Natural killer cell treated with Interleukin-12 subunit alpha and Interleukin-12 subunit beta and Interleukin-15 and Interleukin-18, amount 100 ng/mL, for 72 hours (primary cell): ENCODE measurements at places on chromosomes 7 and 10. TPM values are rescaled to one million over a fixed set of nuclear protein-coding genes. Genes with fewer than 3 reads are reported as not detected.
A peak's percentile ranks its signal among the peaks of the same experiment; 100 is the strongest.

DNA sequence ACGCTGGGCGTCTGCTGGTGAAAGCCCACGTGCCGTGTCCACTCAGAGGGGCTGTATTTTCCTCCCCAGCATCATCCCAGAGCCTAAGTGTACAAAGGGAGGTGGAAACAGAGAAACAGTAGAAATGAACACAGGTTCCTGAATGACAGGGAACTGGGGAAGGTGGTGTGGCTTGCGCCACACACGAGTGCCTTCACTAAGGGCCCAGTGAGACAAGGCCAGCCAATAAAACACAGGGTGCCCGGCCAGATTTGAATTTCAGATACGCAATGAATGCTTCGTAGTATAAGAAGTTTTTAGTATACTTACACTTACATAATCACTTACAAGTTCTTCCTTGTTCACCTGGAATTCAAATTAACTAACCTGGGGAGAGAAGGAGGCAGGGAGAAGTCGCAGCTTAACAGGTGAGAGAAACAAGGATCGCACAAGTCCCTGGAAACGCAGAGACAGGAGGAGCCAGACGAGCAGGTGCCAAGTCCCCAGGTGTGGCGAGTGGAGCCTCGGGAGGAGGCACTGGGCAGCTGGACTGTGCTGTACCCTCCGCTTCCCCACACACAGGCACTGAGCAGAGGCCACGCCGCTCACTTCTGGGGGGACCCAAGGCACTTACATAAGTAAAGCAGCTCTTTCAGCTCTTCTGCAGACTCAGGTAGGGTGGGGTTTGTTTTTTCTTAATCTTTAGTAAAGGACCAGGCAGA lies 105.2 kb upstream of the MGMT start:
- no peak overlapping the region for H3K27ac ChIP-seq
- DNase-seq = no peak
- H3K27me3 ChIP-seq = peaks cover 29% of the 10 kb centered on the region
- H3K4me1 ChIP-seq = no peaks in the 10 kb centered on the region
- H3K4me3 ChIP-seq = no peak overlapping the region

- peaks cover 5% of the 10 kb centered on the region for H3K36me3 ChIP-seq
- H3K4me1 ChIP-seq = peaks cover 5% of the 10 kb centered on the region
- no peak for DNase-seq
- H3K27me3 ChIP-seq = no peaks in the 10 kb centered on the region
- H3K27ac ChIP-seq = no peak overlapping the region
Measured at GRCh38 chr10:20034732-20035131, 218.5 kb downstream of the PLXDC2 start.

Gene MRM2
- total RNA-seq = 30.0 TPM

GRCh38 chr10:133104068-133104962 lies 16.6 kb downstream of the ADGRA1 start:
- no peaks in the 10 kb centered on the region for H3K4me1 ChIP-seq
- H3K27me3 ChIP-seq = peaks cover 6% of the 10 kb centered on the region
- no peak overlapping the region for H3K27ac ChIP-seq
- peaks cover 12% of the 10 kb centered on the region for H3K36me3 ChIP-seq

DNA sequence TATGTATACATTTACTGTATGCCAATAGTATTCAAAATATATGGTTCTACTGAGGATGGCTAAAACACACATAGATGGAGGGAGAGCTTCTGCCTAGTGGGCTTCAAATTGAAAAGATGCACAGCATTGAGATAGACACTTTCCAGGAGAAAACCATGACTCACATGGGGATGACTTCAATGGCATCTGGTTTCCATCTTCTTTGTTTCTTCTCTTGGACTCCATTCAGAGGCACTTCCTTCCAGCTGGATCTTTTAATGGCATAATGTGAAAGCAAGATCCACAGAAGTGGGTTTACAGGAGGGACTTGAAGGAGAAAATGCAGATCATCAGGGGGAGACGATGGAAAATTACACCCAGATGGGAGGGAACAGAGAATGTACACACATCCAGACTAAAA lies 84.9 kb downstream of the ZNF365 start:
- no peaks in the 10 kb centered on the region for H3K36me3 ChIP-seq
- H3K27me3 ChIP-seq = no peaks in the 10 kb centered on the region
- no peak overlapping the region for H3K27ac ChIP-seq
- H3K4me1 ChIP-seq = peaks cover 31% of the 10 kb centered on the region
- no peak overlapping the region for H3K4me3 ChIP-seq
- no peak for DNase-seq

Gene PYROXD2
- total RNA-seq = 6.1 TPM

Gene STRIP2
- 48.1 TPM for total RNA-seq

Gene FBXO24
- 0.21 TPM for total RNA-seq

DNA sequence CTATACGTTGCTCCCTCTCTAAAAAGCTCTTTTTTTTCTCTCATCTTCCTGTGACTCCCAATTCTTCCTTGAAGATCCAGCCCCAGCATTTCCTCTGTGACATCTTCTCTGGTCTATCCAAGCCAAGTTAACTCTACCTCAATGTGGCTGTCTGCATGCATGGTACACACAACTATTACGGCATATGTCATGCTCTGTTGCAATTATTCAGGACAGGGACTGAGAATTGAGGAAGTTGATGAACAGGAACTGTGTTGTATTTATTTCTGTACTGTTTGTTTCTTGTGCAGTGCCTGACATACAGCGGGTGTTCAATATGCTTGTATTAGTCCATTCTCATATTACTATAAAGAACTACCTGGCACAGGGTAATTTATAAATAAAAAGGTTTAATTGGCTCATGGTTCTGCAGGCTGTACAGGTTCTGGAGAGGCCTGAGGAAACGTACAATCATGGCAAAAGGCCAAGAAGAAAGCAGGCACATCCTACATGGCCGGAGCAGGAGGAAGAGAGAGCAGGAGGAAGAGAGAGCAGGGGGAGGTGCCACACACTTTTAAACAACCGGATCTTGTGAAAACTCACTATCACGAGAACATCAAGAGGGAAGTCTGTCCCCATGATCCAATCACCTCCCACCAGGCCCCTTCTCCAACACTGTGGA lies 6.3 kb downstream of the TRPV5 start:
- peaks cover 6% of the 10 kb centered on the region for H3K27me3 ChIP-seq
- H3K27ac ChIP-seq = no peak overlapping the region
- H3K4me3 ChIP-seq = no peak overlapping the region
- DNase-seq = no peak
- H3K4me1 ChIP-seq = no peaks in the 10 kb centered on the region
- no peaks in the 10 kb centered on the region for H3K36me3 ChIP-seq

DNA sequence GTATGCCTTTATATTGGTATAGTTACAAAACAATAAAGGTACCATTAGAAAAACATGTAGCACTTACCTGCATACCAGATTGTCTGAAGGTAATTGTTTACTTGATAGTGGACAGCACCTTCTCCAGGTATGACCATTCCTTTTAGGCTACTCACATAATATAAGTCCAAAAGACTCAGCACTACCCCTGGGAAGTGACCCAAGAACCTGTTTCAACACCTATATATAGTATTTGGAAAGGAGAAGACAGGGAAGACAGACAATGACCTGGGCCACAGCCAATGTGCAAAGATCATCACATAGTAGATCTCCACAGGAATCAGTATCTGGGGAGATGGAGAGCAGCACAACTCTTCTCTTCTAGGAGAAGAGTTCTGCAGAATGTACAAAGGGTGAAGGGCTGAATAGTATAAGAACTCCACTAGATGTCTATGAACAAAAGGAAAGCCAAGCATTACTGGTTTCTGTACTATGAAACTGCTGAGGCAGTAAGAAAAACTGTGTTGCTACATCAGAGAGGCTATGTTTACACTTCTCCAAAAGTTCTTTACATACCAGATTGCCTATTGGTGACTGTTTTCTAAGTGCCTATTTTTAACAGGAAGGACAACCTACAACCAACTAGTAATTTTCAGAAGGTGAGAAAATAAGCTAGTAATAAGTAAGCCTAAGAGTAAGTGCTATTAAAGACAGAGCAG lies 159.2 kb downstream of the BTAF1 start:
- no peaks in the 10 kb centered on the region for H3K27me3 ChIP-seq
- H3K36me3 ChIP-seq = peaks cover 12% of the 10 kb centered on the region
- H3K4me3 ChIP-seq = no peak overlapping the region
- DNase-seq = no peak

- H3K4me1 ChIP-seq = no peaks in the 10 kb centered on the region
- H3K4me3 ChIP-seq = no peak overlapping the region
- no peaks in the 10 kb centered on the region for H3K27me3 ChIP-seq
- H3K27ac ChIP-seq = no peak overlapping the region
Measured at GRCh38 chr10:82288461-82288881, 413.5 kb downstream of the NRG3 start.

Gene BICC1
- not detected for total RNA-seq

DNA sequence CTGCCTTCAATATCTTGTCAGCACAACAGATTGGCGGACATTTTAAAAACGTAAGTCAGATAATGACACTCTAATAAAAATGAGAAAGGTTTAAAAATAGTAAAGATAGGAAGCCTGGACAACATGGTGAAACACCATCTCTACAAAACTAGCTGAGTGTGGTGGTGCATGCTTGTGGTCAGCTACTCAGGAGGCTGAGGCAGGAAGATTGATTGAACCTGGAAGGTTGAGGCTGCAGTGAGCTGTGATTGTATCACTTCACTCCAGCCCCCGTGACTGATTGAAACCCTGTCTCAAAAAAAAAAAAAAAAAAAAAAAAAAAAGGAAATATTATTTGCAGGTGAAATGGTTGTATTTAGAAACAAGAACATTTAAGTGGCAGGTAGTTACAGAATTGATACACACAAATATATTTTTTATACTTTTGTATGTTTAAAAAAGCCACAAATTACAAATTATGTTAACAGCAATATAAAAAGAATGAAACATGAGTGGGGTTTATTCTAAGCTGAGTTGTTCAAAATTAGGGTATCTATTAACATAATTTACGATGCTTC lies 141.9 kb downstream of the ADK start:
- H3K4me1 ChIP-seq = no peaks in the 10 kb centered on the region
- no peaks in the 10 kb centered on the region for H3K36me3 ChIP-seq
- no peaks in the 10 kb centered on the region for H3K27me3 ChIP-seq
- no peak for DNase-seq

DNA sequence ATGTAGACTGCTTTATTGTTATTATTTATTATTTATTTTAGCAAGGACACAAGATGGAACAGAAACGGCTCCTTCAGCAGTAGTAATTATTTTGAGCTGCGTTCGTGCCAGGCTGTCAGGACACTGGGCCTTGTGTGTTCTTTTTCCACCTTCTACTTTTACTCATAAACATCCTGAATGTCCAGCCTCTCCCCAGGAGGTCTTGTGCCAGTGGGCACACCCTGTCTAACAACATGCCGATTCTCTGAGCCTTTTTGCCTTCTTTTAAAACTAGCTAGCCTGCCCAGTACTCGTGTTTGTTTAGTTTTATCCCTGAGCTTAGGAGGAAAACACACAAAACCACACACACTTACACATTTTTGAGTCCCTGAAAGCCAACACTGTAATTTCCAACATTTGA lies 1.2 kb downstream of the SCIN start:
- H3K4me3 ChIP-seq = no peak overlapping the region
- no peak overlapping the region for H3K27ac ChIP-seq
- H3K27me3 ChIP-seq = peaks cover 22% of the 10 kb centered on the region
- no peaks in the 10 kb centered on the region for H3K36me3 ChIP-seq

GRCh38 chr7:158142657-158143056 lies 445.0 kb downstream of the PTPRN2 start:
- no peak for DNase-seq
- no peaks in the 10 kb centered on the region for H3K27me3 ChIP-seq
- H3K36me3 ChIP-seq = no peaks in the 10 kb centered on the region
- no peak overlapping the region for H3K4me3 ChIP-seq

DNA sequence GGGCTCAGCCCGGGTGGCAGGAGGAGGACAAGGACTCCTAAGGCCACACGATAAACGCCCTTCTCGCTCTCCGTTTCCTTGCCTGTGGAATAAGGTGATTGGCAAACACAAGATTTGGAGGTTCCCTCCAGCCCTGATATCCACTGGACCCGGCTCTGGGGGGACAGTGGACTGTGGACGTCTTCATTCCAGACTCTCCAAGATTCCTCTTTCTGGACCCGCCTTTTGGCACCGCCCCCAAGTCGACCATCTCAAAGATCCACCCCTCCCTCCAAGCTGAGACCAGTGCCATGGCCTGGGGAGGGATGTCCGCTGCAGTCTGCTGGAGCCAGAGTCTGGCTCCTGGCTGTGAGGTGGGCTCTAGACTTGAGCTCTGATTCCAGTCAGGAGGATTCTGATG lies 23.6 kb downstream of the ZNF783 start:
- no peaks in the 10 kb centered on the region for H3K27me3 ChIP-seq
- no peaks in the 10 kb centered on the region for H3K36me3 ChIP-seq
- peaks cover 29% of the 10 kb centered on the region for H3K4me1 ChIP-seq
- DNase-seq = no peak
- peak overlapping the region; percentile 93 for H3K4me3 ChIP-seq

Gene IL2RA
- total RNA-seq = 1,187 TPM
